IPS-NIHi11 (cell line): ENCODE measurements at places on chromosomes 7 and 10.

GRCh38 chr7:130345136-130345535 is 520 bp downstream of the CPA5 start:
- DNase-seq: no peak

DNA sequence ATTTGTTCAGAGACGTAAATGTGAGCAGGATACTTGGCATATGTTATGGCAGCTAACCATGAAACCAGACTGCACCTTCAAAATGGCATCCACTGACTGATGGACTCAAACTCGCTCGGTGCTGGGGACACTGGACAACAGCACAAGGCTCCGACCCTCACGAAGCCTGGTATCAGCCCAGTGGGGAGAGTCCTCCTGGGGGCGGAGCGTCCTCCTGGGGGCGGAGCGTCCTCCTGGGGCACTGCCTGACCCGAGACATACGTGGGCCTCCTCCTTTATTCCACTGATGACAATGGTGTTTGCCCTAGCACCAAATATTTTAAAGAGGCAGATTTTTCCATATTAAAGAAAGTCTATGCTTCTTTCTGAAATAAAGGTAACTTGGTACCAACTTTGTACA is 39.5 kb downstream of the ESYT2 start:
- peak; percentile 49 for DNase-seq

DNA sequence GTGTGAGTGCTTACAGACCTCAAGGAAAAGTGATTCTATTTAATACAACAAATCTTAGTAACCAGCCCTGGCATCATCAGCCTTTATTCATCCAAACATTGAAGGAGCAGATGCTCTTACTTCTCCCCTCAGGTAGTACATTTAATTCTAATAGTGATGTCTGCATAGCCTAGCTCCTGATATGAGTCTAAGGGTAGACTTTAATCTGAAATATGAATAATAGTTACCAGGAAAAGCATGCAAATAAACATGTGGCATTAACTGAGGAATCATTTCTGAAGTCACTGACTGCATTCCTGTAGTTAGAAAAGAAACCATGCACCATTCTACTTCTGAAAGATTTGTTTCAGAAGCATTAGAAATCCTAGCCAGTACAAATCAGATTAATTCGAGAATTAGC is 25.7 kb upstream of the LMBR1 start:
- no peak for DNase-seq

- peak; percentile 53 for DNase-seq
These were observed 14.4 kb downstream of the MXI1 start for GRCh38 chr10:110221721-110222261.

DNA sequence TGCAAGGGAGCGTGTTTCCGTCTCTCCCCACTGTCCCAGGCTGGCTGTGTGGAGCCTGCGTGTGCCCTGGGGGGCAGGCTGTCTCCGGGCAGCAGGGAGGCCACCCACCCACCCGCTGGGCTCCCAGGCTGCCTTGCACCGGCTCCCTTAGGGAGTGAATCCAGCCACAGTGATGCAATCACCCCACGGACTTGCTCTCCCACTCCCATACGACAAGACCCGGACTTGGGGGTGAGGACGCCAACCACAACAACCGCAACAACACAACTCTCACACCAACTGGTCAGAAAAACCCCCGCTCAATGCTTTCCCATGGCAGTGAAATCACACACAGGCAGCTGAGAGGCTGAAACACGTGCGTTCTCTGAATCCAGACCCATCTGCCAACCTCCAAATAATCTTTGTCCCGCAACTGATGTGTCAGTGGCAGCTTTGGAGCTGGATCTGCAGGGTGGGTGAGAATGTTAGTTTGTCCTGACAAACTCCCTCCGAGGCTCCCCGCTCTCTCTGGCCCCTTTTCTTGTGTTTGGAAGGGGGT is 62.7 kb upstream of the DDC start:
- no peak for DNase-seq

DNA sequence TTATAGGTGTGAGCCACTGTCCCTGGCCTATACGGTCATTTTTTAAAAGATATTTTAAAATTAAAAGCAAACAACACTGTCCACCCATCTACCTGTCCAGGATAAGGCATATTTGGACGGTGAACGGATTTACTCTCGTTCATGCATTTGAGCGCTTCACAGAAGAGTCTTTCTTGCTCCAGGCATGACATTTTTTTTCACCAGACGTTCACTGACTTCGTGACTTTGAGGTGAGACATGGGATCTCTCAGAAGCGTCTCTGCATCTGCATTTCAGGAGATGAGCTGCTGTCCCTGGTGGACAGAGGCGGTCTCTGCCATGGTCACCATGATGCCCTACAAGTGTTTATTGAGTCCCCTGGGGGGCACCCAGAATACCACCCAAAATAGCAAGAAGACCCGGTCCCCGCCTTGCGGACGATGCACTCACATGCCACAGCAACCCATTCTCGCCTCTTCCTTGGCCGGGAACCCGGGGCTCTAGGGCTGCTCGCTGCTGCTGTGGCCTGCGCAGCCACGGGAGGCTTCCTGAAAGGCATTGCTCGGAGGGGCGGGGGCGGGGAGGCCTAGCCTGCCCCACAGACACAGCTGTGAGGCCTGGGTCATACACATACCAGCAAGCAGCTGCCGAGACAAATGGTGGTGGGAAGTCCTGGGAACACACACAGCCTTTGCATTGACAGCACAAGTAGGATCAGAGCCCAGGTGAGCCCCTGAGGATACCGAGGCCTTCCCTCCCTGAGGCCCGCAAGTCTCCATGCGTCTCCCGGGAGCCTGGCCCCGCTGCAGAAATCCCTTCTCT is 84.4 kb downstream of the RGS10 start:
- peak; percentile 55 for DNase-seq

GRCh38 chr7:78203042-78203720 is 404.6 kb downstream of the PHTF2 start:
- DNase-seq: no peak

- no peak for DNase-seq
These were observed 56.8 kb downstream of the HK1 start for GRCh38 chr10:69335063-69335587.

DNA sequence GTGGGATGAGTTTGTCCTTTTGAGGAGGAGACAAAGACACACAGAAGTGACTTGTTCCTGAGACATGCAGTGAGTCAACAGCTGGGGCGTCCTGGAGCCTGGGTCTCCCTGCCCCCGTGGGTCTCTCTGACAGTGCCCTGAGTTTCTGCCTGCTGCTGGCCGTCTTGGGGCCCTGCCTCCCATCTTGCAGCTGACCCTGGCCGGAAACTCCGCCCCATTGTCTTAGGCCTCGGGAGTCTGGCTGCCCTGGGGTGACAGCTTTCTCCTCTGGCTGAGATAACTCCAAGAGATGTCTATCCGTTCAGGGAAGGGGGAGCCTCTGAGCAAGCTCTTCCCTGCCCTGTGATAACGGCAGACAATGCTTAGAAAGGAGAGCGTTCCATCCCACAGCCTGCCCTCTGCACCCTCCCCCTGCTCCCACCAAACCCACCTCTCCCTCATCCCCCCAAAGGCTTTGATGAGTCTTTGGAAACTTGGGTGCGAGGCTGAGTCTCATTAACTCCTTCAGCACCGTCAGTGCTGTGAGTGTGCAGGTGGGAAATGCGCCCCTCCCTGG is 69.5 kb upstream of the PODXL start:
- peak; percentile 68 for DNase-seq

GRCh38 chr7:26925768-26926167 is 61.4 kb upstream of the SKAP2 start:
- DNase-seq: no peak

DNA sequence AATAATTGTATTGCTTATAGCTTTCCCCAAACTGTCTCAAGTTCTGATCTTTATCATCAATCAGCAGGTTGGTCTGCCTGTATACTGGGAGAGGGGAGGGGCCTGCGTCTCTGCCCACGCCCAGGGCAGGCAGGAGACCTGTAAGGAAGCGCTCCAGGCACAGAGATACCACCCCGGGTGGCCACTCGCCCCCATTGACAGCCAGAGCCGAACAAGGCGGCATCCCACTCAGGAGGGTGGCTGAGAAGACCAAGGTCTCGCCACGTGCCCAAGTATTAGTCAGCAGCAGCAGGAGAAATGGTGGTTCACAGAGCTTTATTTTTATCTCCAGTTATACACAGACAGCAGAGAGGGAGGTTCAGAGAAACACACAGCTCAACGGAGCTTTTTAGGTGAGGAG is 7.2 kb downstream of the STK32C start:
- DNase-seq: no peak

GRCh38 chr10:30587522-30588031 is 42.0 kb downstream of the LYZL2 start:
- DNase-seq: peak; percentile 42

DNA sequence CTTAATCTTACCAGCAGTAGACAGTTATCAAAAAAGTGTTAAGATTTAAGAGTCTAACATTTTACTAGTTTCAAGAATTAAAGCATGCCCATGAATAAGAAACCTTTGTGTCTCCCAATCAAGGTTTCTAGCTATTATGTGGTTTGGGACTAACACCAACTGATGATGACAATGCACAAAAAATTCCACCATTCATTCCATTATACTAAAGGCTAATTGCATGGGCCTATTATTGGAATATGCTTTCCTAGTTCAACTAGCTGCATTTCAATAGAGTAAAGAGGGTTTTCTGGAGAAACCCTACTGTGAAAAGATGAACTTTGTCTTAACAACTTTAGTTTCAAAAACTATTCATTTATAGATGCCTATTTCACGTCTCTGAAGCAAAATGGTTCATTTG is 44.6 kb downstream of the UBE2H start:
- no peak for DNase-seq

DNA sequence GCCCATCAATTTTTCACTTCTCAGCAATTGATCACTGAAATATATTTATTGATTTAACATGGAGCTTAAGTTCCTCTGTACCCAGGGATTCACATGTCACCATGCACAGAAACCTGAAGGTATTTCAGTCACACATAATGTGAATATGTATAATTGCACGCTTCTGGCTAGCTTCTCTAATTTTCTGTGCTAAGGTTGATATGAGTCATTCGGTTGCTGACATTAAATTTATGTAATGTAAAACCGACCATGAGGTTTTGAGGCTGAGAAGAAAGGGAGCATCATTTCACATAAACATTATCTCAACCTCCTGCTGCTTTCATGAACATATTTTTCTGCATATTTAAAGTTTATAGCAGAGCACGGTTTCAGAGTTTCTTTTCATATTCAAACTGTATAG is 381.0 kb upstream of the TPK1 start:
- DNase-seq: no peak

- DNase-seq: no peak
These were observed 9.6 kb upstream of the CTBP2 start for GRCh38 chr10:125169915-125170314.

DNA sequence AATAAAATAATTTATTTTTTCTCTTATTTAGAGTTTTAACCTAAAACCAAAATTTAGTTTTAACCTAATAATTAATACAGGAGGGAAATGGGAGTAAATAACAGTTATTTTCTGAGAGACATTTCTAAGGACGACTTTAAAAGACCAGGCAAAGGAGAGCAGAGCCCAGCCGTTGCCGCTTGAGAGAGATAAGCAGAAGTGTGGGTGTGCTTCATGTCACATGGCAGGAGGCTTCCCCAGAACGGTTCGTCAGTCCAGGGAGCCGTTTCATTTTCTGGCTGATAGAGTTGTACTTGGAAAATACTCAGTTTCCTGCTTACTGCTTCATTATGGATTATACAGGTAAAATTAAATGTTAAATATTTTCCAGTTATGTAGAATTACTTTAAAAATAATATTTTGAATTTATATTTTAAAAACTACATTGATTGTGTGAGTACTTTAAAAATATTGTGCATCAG is 61.4 kb downstream of the ST7 start:
- peak; percentile 32 for DNase-seq

GRCh38 chr10:88608780-88609179 is 22.2 kb downstream of the LIPJ start:
- DNase-seq: no peak

DNA sequence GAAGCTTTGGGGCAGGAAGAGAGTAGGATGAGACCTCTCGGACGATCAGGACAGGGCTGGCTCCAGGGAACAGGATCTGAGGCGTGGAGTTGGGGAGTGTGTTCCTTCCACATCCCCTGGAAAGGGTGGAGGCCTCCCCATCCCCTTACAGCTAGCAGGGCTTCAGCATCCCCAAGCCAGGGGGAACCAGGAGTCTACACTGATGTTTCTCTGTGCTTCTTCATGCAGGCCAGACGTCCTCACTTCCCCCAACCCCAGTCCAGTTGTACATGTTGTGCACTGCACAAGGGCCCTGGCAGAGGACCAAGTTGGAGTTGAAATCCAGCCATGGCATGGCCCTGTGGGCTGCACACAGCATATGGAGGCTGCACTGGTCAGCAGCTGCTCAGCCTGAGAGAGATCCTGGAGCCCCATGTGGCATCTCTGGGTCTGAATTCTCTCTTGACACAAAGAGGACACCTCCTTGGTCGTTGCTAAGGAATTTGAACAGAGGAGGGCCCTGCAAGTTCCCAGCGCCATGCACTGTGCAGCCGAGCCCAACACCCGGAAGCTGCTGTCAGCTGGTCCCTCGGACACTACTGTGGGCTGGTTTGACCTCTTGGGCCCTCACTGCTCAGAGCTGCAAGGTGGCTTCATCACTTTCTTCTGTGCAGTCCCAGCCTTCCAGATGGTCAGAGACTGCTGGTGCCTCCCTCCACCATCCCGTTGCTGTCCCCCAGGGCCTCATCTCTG is 181.1 kb downstream of the DNAJB6 start:
- no peak for DNase-seq

DNA sequence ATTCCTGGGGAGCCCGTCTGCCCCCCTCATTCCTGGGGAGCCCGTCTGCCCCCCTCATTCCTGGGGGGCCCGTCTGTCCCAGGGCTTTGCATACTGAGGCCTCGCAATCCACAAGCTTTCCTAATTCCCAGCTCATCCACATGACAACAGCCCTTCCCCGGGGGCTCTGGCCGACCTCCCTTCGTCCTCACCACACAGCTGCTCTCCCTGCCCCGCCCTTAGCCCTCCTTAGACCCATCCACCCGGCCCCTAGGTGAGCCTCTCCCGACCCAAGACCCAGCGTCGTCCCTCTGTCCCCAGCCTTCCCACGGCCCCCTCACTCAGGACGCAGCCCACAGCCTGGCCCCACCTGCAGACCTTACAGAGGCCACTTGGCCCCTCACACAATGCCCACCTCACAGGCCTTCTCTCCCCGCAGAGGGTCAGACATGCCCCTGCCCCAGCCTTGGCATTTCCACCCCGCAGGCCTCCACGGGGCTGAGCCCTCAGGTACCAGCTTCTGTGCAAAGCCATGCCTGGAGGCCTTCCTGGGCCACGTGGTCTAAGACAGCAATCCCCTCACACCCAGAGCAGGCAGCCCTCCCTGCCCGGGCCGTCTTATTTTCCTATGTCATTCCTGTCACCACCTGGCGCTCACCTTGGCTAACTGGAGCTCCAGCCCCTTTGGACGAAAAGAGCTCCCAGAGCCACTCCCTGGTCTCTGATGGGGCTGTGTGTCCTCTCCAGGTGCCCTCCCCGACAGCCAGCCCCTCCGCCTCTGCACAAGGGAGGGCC is 3.5 kb upstream of the FAM20C start:
- no peak for DNase-seq
